HFFc6 (cell line): ENCODE measurements at places on chromosomes 5 and 9. TPM values are rescaled to one million over a fixed set of nuclear protein-coding genes. Genes with fewer than 3 reads are reported as not detected.

Gene C7
- total RNA-seq = not detected in 3 replicates

Gene PCDHB12
- total RNA-seq = 0.63 and 0.86 TPM in 2 replicates

Gene OR1K1
- not detected in 3 replicates for total RNA-seq

Gene TCF7
- total RNA-seq = 1.1 to 3.5 TPM (median 1.3 TPM) in 3 replicates

- no peak for DNase-seq
- no peak overlapping the region for H3K4me3 ChIP-seq
- H3K4me1 ChIP-seq = no peaks in the 10 kb centered on the region
Observed at GRCh38 chr5:150368526-150368925, 11.0 kb downstream of the TCOF1 start.

GRCh38 chr9:4814913-4815312, 22.2 kb downstream of the RCL1 start:
- no peak for DNase-seq
- peaks cover 13% of the 10 kb centered on the region; the same call in 1 of the 2 replicates for H3K4me1 ChIP-seq
- H3K4me3 ChIP-seq = no peak overlapping the region
- H3K36me3 ChIP-seq = no peaks in the 10 kb centered on the region

DNA sequence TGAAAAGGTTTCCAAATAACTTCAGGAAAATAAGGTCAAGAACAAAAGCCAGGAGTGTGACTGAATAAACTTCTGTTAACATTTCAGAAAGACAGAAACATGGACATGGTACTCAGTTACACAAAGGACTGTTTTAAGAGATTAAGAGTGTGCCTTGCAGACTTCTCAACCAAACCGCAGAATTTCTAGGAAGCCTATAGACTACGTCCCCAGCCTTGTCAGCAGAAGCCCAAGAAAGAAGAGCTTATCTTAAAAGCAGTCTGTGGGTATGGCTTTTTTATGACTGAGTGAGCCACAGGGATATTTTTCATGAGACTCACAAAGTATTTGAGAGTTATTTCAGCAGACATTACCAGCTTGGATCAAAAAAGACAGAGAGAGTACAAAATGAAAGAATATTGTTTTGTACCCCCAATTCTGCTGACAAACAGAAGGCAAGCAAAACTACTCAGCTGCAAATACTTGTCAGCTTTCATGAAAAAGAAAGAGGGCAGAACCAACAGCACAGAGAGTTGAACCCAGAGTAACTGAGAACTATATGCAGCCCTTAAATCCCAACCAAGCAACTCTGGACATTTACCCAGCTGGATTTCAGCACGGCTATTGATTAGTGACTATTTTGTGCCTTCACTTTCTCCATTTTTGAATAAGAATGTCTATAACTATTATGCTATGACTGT, 711.0 kb upstream of the CTNND2 start:
- H3K36me3 ChIP-seq = no peaks in the 10 kb centered on the region
- DNase-seq = no peak
- H3K4me1 ChIP-seq = no peaks in the 10 kb centered on the region
- no peak overlapping the region for H3K27ac ChIP-seq

GRCh38 chr9:117138231-117138630, 276.6 kb downstream of the ASTN2 start:
- peaks cover 1% of the 10 kb centered on the region; the same call in 1 of the 2 replicates for H3K27me3 ChIP-seq
- H3K4me1 ChIP-seq = no peaks in the 10 kb centered on the region
- H3K4me3 ChIP-seq = no peak overlapping the region

- H3K27ac ChIP-seq = peak overlapping the region; percentile 68
- no peaks in the 10 kb centered on the region for H3K36me3 ChIP-seq
- H3K27me3 ChIP-seq = no peaks in the 10 kb centered on the region
- H3K4me3 ChIP-seq = no peak overlapping the region
- H3K4me1 ChIP-seq = peaks cover 31% of the 10 kb centered on the region
Observed at GRCh38 chr9:129471201-129472019, 149.5 kb downstream of the C9orf50 start.

GRCh38 chr9:27198190-27198589, 89.2 kb downstream of the TEK start:
- peaks cover 45% of the 10 kb centered on the region for H3K4me1 ChIP-seq
- peaks cover 4% of the 10 kb centered on the region; the same call in 1 of the 2 replicates for H3K36me3 ChIP-seq
- DNase-seq = no peak
- H3K4me3 ChIP-seq = no peak overlapping the region
- no peak overlapping the region for H3K27ac ChIP-seq

GRCh38 chr5:72558383-72558782, 51.2 kb upstream of the ZNF366 start:
- no peak overlapping the region for H3K4me3 ChIP-seq
- H3K36me3 ChIP-seq = peaks cover 3% of the 10 kb centered on the region; the same call in 1 of the 2 replicates
- DNase-seq = no peak
- H3K4me1 ChIP-seq = peaks cover 29% of the 10 kb centered on the region
- peaks cover 2% of the 10 kb centered on the region for H3K27me3 ChIP-seq

DNA sequence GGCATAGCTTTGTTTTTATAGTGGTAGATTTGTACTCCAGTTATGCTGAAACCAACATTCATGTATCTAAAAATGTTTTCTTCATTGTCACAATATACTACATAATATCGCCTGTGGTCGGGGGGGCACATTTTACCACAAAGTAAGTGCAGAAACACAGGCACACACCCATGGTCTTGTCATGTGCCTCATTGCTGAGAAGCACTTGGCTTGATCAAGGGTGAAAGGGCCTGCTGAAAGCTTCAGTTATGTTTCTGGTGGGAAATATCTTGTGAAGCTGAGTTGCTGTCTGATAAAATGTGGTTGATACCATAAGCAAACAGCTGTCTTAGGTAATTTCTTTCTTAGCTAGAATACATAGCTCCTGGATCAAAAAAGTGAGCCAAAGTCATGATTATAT, 393.1 kb downstream of the MAN2A1 start:
- H3K4me3 ChIP-seq = no peak overlapping the region
- no peak for DNase-seq
- no peak overlapping the region for H3K27ac ChIP-seq

DNA sequence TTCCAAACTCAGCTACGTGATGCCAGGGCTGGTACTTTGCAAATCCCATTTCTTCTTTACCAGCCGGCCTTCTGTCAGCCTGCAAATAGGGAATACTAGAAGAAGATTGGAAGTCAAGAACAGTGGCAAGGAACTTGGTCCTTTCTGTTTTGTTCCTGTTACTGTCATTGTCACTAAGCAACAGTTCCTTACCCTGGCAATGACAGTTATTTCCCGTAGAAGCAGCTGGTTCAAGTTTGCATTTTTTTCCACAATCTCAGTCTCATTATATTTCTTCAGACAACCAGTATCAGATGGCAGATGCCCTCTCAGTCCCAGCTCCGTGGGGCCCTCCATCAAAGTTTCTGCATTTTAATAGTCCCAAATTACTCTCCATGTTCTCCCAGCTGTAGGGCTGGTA, 9.1 kb upstream of the C1QTNF2 start:
- H3K4me3 ChIP-seq = no peak overlapping the region
- no peaks in the 10 kb centered on the region for H3K4me1 ChIP-seq
- no peaks in the 10 kb centered on the region for H3K36me3 ChIP-seq
- peaks cover 10% of the 10 kb centered on the region for H3K27me3 ChIP-seq
- no peak for DNase-seq
- no peak overlapping the region for H3K27ac ChIP-seq

DNA sequence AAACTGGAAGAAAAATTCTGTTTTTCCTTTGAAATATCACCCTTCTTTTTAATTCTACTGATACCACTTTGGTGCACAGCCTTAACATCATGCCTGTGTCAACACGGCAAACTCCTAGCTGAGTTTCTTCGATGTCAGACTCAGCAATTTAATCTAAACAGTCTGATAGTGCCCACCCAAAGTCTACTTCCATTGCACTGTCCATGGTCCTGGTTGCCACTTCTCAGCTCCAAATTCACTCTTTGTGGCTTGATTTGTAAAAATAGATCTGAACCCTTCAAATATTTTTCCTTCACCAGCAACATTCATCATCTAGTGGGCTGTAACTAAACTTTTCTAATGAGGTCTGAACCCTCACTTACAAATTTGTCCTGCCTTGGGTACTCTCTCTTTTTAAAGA, 107.8 kb downstream of the NUDT12 start:
- no peaks in the 10 kb centered on the region for H3K27me3 ChIP-seq
- H3K4me3 ChIP-seq = no peak overlapping the region
- H3K36me3 ChIP-seq = peaks cover 18% of the 10 kb centered on the region
- no peak overlapping the region for H3K27ac ChIP-seq
- no peak for DNase-seq

DNA sequence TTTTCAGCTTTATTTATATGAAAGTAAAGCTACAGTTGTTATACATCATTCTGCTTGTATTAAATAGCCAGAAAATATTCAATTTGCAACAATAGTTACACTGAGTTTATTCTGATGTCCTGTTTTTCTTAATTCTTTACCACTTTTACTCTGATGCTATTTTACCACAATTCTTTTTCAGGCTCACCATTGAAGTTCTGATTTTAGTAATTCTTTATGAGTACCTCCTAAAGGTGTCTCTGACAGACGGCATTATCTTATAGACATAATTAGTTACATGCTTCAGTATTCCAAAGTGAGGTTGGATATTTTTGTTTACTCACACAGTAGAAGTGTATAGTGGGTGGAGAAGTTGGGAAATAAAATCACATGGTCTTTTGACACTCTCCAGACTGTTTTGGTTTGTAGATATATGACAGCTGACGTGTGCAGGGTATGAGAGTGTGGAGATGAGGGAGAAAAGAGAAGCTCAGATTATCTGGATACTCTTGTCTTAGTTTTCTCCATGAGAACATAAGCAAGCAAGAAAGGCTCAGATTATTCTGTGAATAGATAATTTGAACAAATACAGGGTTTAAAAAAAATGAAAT, 97.4 kb downstream of the FBXO4 start:
- no peak overlapping the region for H3K27ac ChIP-seq
- no peaks in the 10 kb centered on the region for H3K36me3 ChIP-seq
- DNase-seq = no peak
- H3K27me3 ChIP-seq = peaks cover 5% of the 10 kb centered on the region; the same call in 1 of the 2 replicates
- H3K4me3 ChIP-seq = no peak overlapping the region

DNA sequence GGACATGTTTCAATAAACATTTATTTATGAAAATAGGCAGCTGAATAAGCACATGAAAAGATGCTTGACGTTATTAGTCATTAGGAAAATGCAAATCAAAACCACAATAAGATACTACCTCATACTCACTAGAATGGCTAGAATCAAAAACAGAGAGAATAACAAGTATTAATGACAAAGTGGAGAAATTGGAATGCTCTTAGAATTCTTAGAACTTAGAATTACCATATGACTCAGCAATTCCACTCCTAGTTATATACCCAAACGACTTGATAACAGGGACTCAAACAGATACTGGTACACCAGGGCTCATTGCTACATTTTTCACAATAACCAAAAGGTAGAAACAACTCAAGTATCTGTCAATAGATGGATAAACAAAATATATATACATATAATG, 15.1 kb upstream of the TRIM36 start:
- peaks cover 11% of the 10 kb centered on the region for H3K27me3 ChIP-seq
- H3K4me1 ChIP-seq = peaks cover 33% of the 10 kb centered on the region
- no peak overlapping the region for H3K27ac ChIP-seq
- H3K4me3 ChIP-seq = no peak overlapping the region
- peak; percentile 39 for DNase-seq
- H3K36me3 ChIP-seq = no peaks in the 10 kb centered on the region

- no peak for DNase-seq
- H3K4me1 ChIP-seq = no peaks in the 10 kb centered on the region
- no peaks in the 10 kb centered on the region for H3K36me3 ChIP-seq
- no peak overlapping the region for H3K27ac ChIP-seq
Observed at GRCh38 chr5:137856916-137857862, 10.5 kb upstream of the MYOT start.

DNA sequence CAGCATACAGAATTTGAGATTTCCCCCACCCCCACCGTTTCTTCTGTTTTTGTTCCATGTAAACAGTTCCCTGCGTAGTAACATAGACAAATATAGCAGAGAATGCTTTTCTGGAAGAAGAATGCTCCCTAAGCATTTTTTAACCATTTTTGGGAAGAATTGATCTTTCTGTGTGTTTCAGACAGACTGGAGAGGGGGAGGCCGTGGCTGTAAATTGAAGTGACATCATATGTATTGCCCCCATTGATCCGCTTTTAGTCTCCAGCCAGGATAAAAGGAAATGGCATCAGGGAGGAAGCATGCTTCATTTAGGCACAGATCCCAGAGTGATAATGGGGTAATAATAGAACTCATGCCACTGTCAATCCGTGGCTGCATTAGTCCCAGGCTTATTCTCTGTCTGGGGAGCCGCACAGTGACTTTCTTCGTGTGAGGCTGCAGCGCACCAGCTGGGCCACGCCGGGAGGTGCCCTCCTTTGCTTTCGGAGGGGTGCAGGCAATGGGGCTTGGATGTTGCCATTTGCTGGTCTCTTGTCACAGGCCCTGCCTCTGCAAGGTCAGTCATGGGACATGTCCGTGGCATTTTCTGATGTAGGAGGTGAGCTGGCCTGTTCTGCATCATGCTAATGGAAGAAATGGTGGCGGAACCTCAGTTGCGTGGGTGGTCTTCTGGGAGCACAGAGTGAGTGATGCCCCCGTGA, 261.5 kb downstream of the FANCC start:
- peaks cover 41% of the 10 kb centered on the region for H3K36me3 ChIP-seq
- H3K4me1 ChIP-seq = peaks cover 85% of the 10 kb centered on the region
- peak; percentile 52 for DNase-seq

GRCh38 chr5:113273948-113274347, 160.8 kb downstream of the TSSK1B start:
- no peaks in the 10 kb centered on the region for H3K36me3 ChIP-seq
- H3K4me3 ChIP-seq = no peak overlapping the region
- H3K27ac ChIP-seq = no peak overlapping the region
- H3K4me1 ChIP-seq = peaks cover 8% of the 10 kb centered on the region
- DNase-seq = no peak

DNA sequence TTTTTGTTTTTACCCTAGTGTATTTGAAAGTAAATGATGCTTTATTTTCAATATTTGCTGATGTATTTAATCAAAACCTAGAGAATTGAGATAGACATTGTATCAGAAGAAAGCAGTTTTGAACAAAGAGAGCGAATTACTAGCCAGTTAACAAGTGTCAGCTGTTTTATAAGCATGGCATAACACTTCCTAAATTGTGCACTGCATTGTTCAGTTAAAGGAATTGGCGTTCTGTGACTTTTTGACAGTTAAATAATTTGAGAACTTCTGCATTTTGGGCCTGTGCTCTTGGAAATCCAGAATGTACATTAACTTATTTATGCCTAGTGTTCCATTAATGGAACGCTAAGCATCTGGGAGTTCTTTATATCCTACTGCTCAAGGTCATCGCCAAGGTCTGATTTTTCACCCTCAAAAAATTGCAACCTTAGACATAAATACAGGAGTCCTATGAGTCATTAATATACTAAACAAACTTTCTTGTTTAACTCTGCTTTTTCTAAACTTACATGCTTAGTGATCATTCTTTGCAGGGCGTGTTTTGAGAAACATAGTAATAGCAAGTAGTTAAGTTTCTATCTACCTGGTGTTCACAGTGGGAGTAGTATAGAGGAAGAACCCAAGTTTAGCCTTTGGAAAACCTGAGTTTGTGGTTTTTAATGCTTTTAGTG, 31.1 kb downstream of the RASA1 start:
- no peaks in the 10 kb centered on the region; the same call in 1 of the 2 replicates for H3K27me3 ChIP-seq
- peaks cover 96% of the 10 kb centered on the region for H3K4me1 ChIP-seq
- H3K36me3 ChIP-seq = peaks cover 40% of the 10 kb centered on the region
- DNase-seq = no peak

GRCh38 chr5:135462304-135462703, 10.2 kb upstream of the TIFAB start:
- no peak for DNase-seq
- no peaks in the 10 kb centered on the region for H3K36me3 ChIP-seq
- H3K27ac ChIP-seq = no peak overlapping the region
- no peak overlapping the region for H3K4me3 ChIP-seq
